KG1 (cell line): ENCODE measurements at places on chromosomes 3 and 15.
A peak's percentile ranks its signal among the peaks of the same experiment; 100 is the strongest.

DNA sequence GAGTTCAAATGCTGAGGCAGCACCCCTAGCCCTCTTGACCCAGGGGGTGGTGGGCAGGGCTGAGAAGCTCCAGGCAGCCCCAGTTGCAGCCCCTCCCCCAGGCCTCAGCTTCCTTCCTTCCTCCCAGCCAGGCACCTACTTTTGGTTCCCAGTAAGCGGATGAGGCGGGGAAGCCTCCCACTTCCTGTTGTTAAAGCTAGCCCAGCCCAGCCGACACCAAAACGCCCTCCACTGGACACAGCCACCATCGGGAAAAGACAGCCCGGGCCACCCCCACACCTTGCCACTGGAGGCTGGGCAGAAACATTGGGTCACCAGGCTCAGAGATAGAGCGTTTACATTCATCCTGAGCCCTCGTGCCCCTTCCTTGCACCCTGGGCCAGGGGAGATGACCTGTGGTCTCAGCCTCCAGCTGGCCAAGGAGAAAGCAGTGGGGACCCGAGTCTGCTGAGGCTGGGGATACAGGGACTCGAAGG is 3.5 kb downstream of the DUSP7 start:
- DNase-seq, result peak; percentile 65

DNA sequence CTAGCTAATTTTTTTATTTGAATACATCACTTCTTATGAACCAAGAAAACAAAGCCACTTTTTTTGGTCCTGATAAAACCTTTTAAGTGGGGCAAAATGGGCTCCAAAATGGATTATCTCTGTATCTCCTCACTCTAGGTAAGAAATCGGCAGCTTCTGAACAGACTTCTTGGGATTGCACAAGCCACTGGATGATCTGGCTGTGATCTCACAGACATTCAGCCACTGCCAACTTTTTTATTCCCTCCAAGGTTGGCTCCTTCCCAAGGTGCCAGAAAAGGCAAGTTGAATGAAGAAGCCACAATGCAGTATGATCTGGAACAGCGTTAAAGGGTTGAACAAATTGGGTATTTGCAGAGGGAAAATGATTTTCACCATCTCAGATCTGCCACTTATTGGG is 73.2 kb downstream of the PRICKLE2 start:
- no peak for DNase-seq

DNA sequence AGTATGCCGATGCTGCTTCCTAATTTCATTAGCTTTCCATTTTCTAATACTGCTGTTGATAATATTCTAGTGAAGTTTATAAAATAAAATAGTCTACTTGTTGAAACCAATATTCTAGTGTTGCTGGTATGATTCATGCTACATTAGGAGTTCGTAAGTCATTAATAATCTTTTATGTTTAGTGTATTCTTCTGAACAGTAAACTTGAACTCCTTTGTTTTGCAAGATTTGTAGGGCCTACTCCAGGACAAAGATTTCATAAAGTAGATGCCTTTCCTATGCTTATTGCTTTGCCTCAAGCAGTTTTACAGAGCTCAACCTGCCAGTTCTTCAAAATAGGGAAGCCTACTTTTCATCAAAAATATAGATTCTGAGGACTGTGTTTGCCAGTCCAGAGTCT is 111.5 kb downstream of the RSRC1 start:
- DNase-seq, result no peak

- no peak for DNase-seq
Measured at GRCh38 chr3:95168526-95168925, 1105.7 kb downstream of the NSUN3 start.

DNA sequence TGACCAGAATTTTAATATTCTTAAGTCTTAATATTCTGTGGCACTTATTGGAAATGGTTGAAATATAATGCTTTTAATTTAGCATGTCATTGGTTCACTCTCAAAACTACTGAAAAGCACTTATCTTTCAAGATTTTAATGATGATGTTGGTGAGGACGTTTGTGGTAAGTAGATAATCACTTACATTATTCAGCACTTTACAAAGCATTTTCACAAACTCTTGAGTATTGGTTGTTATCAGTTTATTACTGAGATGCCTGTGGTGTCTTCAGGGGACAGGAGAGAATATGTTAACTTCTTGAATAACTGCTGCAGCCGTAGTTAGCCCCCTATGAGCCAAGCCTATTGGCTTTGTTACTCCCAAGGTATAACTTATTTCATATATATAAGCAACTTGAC is 15.2 kb downstream of the TGFBR2 start:
- DNase-seq, result no peak

GRCh38 chr3:45258317-45258716 is 32.2 kb upstream of the TMEM158 start:
- DNase-seq, result no peak
